ENCODE measurements at places on chromosomes 16 and 17.

- DNase-seq, result no peak
Measured at GRCh38 chr17:14827396-14827919, 437.7 kb downstream of the PMP22 start.

- no peak for DNase-seq
Measured at GRCh38 chr17:38568845-38569510, 36.8 kb downstream of the SRCIN1 start.

GRCh38 chr16:58628845-58629732, 537 bp downstream of the CNOT1 start:
- DNase-seq, result no peak

- no peak for DNase-seq
Measured at GRCh38 chr17:55383771-55384642, 37.6 kb downstream of the MMD start.

- DNase-seq, result peak; percentile 2
Measured at GRCh38 chr17:10558049-10558448, 8.6 kb upstream of the MYH2 start.

- DNase-seq, result no peak
Measured at GRCh38 chr16:2475413-2476344, 752 bp downstream of the TBC1D24 start.

- peak; percentile 82 for DNase-seq
Measured at GRCh38 chr16:84603140-84603816, 14.6 kb downstream of the COTL1 start.

- DNase-seq, result no peak
Measured at GRCh38 chr17:7440834-7441195, 1.5 kb downstream of the FGF11 start.

GRCh38 chr16:8878523-8878911, 3.6 kb upstream of the LITAFD start:
- DNase-seq, result no peak

- DNase-seq, result no peak
Measured at GRCh38 chr16:10897134-10897533, 20.1 kb downstream of the CIITA start.

GRCh38 chr17:69763503-69763902, 311.5 kb upstream of the KCNJ16 start:
- no peak for DNase-seq

DNA sequence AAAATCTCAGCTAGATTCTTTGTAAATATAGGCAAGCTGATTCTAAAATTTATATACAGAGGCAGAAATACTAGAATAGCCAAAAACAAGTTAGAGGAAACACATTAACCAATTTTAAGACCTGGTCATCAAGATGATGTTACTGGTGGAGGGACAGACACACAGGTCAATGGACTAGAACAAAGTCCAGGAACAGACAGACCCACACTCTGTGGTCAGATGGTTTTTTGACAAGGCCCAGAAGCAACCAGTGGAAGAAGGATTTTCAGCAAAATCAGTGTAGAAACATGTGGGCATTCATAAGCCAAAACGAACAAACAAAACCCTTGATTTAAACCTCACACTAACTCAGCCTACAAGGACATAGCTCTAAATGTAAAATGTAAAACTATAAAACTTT, 99.7 kb upstream of the METRNL start:
- DNase-seq, result no peak

- DNase-seq, result no peak
Measured at GRCh38 chr16:26453215-26453614, 613.5 kb upstream of the C16orf82 start.

- no peak for DNase-seq
Measured at GRCh38 chr16:53071748-53072301, 17.0 kb downstream of the CHD9 start.

GRCh38 chr17:48074322-48075081, 26.3 kb downstream of the NFE2L1 start:
- peak; percentile 51 for DNase-seq

DNA sequence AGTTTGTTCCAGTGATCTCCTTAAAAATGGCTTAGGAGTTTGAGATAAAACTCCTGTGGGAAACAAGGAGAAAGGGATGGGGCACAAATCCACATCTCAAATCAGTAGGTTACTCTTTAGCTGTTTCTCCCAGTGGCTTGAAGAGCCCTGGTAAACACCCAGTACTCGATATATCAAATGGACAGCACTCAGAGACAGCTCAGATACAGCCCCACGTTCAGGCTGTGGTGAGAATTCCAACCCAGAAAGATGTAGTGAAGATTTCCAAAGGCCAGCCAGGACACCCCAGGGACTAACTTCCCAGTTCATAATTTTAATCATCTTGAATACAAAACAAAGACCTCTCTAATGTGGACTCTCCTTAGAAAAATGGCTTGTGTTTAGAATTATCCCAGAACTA, 6.4 kb upstream of the VEZF1 start:
- DNase-seq, result no peak

- DNase-seq, result no peak
Measured at GRCh38 chr17:17462048-17462824, 14.6 kb upstream of the MED9 start.

- no peak for DNase-seq
Measured at GRCh38 chr16:67999985-68000384, 701 bp upstream of the DPEP2 start.

- no peak for DNase-seq
Measured at GRCh38 chr16:57862698-57863433, 60.6 kb upstream of the KIFC3 start.

- no peak for DNase-seq
Measured at GRCh38 chr16:51166091-51166490, 15.0 kb upstream of the SALL1 start.

- DNase-seq, result peak; percentile 30
Measured at GRCh38 chr17:6752068-6752909, 3.6 kb upstream of the XAF1 start.

DNA sequence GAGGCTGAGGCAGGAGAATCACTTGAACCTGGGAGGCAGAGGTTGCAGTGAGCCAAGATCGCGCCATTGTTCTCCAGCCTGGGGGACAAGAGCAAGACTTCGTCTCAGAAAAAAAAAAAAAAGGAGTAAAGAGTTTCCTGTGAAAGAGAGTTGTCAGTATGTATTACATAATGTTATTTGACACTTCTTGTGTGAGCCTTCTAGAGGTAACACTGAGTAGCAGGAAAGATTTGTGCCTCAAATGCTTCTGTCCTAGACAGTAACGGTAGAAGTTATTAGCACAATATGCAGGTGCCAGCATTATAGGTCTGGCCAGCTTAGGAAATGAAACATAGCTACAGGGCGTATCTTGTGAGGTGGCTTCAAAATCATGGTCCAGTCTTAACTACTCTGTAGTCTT, 6.2 kb downstream of the RPS6KB1 start:
- no peak for DNase-seq

DNA sequence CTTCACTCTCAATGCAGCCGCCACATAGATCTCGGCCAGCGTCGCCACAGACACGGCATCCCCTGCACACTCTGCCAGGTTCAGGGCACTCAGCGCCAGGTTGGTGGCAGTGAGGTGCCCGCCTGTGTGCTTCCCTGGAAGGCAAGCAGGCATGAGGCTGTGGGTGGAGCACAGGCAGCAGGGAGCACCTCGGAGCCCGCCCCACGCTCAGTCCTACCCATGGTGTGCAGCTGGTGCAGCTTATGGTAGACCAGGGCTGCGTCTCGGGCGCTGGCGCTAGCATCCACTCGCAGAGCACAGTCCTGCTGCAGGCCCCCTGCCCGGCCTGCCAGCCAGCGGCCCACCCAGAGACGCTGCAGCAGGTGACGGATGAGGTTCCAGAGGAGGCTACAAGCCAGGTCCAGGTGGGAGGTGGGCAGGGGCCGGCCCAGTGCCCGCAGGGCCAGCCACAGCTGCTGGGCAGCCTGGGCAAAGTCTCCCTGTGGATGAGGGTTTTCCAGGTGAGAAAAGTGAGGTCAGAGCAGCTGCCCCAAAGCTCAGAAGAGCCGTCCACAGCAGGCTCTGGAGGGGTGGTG, 20.5 kb downstream of the SREBF1 start:
- DNase-seq, result no peak

- no peak for DNase-seq
Measured at GRCh38 chr17:66834919-66835454, at the start of gene CACNG5. TSS of gene CACNG5 (plus strand) at chr17:66835117. CDS start at chr17:66877333, 42,216 bp downstream.

DNA sequence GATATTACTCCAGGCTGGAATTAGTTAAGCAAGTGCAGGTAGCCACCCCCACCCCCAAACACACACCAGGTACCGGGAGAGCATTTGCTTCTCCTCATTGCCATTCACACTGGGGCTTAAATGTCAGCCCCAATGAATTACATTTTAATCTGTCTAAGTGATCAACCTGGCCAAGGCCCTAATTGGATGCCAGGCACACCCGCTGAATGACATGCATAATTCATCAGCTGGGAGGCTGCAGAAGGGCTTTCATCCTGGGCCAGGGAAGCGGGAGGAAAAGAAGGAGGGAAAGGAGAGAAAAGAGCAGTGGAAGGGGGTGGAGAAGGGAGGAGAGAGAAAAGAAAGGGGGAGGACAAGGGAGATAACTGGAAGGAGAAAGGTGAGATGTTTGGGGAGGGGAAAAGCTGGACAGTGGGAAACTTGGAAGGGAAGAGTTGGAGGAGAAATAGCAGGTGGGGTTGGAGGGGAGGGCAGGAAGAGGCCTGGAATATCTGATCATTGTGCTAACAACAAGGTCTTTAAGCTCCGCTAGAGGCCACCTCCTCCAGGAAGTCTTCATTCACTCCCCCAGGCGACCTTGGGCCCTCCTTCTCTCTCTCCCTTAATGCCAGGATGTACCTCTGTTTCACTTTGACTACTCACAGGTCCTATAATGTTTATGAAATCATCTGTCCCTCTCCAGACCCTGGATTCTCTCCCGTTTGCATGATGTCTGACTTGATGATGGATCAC, 40.1 kb upstream of the CES5A start:
- no peak for DNase-seq

GRCh38 chr17:34246881-34247280, 8.2 kb upstream of the CCL2 start:
- no peak for DNase-seq

DNA sequence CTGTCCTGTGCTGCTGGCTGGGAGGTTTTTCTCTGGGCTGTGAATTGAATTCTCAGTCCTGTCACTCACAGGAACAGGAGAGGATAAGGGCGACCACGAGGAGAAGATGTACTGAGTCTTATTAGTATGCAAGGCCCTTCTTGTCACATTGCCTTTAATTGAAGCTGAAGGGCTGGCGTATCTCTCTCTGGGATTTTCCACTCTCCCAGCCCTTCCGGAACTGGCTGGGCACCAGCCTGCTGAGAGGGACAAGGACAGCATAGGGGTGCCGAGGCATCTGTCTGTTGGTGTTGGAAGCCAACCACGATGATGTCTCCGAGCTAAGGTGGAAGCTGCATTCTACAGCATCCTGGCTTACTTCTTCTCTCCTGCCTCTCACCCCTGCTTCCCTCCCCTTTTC, 33.2 kb downstream of the GPRC5B start:
- DNase-seq, result no peak

- no peak for DNase-seq
Measured at GRCh38 chr16:52399116-52399515, 147.8 kb downstream of the TOX3 start.

DNA sequence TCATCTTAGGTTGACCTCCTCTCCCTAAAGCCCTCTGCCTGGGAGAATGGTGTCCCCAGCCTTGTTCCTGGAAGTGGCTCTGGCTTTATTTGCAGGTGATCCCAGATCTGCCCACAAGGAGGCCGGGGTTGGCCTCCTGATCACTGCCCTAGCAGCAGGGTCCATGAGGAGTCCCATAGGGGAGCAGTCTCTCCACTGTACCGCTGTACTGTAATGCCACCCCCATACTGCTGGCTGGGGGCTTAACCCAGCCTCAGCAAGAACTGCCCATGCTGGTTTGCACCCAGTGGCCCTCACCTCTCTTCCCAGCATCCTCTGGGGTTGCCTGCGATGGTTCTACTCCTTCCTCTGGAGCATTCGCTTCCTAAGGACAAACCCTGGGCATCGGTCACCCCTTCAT, 39.1 kb downstream of the PSME3IP1 start:
- no peak for DNase-seq

DNA sequence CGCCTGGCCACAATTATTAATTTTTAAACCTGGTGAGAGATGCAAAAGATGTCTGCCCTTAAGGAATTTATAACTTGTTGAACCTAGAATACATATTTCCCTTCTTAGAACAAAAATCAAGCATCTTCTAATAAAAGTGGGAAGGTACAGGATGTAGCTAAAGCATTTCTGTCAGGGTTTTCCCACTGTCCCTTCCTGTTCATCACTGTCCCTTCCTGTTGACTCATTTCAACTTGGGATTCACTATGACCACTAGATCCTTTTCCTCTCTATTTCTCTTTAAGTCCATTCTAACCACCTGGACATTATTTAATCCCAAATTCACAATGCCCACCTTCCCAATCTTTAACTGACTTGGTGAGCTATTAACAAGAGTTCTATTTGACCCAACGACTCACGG, 33.9 kb upstream of the CDRT4 start:
- DNase-seq, result no peak

DNA sequence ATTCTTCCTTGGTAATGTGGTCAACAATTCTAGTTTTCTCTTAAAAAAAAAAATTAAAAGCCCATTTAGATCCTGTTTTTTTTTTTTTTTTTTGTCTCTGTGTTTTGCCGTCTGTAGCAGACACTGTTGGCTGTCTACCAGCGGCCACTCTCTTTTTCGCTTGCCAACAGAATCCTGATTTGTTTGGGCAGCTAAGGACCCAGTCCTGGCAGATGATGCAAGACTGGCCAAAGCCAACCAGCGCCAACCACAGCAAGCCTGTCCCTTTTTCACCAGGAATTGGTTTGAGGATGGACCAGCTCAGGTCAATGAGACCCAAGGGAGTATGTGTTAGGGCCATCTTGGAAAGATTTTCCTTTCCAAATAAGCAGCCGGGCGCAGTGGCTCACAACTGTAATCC, 28.2 kb downstream of the ST3GAL2 start:
- DNase-seq, result no peak

DNA sequence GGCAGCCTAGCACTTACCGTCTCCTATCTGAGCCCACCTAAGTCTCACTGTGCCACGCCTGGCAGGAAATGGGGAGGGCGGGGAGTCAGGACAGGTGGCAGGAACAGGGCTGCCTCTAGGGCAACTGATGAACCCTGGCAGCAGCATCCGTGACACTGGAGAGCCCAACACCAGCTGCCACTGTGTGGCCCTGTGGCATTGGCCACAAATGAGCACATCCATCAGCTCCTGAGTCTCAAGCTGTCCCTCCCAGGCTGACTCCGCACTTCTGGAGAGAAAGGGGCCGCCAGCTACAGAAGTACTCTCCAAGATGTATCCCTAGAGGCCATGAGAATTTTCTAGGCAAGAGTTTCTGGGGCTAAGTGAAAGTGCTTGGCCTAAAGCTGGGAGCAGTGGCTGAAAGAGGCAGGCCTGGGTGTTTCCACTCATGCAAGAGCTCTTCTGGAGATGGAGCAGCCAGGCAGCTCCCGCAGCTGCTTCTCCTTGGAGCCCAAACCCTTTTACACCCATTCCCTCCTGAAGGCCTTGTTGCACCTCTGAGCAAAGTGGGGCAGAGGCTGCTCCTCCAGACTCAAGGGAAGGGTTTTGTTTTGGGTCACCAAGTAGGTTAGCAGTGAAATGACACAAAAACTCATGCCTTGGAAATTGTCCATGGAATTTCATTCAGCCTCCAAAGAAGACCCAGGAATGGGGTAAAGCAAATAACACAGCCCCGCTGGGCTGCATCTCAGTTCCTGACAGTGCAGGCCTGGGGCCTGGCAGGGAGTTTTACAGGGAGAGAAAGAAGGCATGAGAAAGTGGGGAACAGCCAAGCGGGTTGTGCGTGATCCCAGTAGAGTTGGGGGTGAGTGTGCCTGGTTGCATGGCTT, 25.8 kb downstream of the PEMT start:
- no peak for DNase-seq

Data from brain pericyte (primary cell).